Activated CD4-positive, alpha-beta T cell treated with anti-CD3 and anti-CD28 coated beads for 36 hours (primary cell): ENCODE measurements at places on chromosomes 5 and 9. TPM values are rescaled to one million over a fixed set of nuclear protein-coding genes. Genes with fewer than 3 reads are reported as not detected.

The MYORG gene
- 2.2 TPM for total RNA-seq

The IRGM gene
- 2.3 TPM for total RNA-seq

The CDK7 gene
- total RNA-seq, result 47.8 TPM

The CDC25C gene
- 19.0 TPM for total RNA-seq

The IRX2 gene
- total RNA-seq, result not detected

The MOB3B gene
- total RNA-seq, result 0.80 TPM

DNA sequence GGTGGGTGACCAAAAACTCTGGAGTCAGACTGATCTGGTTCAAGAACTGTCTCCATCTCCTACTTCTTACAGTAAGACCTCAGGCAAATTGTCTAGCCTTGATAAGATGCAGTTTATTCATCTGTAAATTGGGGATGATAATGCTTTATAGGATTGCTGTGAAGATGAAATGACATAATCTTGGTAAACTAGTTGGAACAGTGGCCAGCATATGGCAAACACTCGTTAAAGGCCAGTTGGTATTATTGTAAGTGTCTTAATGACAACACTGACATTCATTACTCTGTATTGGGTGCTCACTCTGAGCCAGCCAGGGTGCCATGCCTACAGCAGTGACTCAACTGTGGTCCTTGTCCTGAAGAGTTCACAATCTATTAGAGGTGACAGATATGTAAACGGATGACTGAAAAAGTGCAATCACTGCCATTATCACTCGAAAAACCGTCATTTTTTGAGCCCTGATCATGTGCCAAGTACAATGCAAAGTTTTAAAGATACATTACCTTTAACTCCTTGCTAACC lies 84.9 kb upstream of the HSPA9 start:
- no peaks in the 10 kb centered on the region for H3K36me3 ChIP-seq
- peaks cover 20% of the 10 kb centered on the region for H3K4me1 ChIP-seq
- H3K4me3 ChIP-seq, result no peak overlapping the region
- H3K27me3 ChIP-seq, result peaks cover 83% of the 10 kb centered on the region
- DNase-seq, result no peak

- H3K27ac ChIP-seq, result no peak overlapping the region
- no peaks in the 10 kb centered on the region for H3K36me3 ChIP-seq
- no peak overlapping the region for H3K4me3 ChIP-seq
- H3K4me1 ChIP-seq, result peaks cover 5% of the 10 kb centered on the region
- DNase-seq, result no peak
Measured at GRCh38 chr9:76529653-76530052, 70.7 kb downstream of the GCNT1 start.

GRCh38 chr5:168765086-168765550 lies 185.9 kb upstream of the PANK3 start:
- no peak overlapping the region for H3K4me3 ChIP-seq
- no peaks in the 10 kb centered on the region for H3K36me3 ChIP-seq

DNA sequence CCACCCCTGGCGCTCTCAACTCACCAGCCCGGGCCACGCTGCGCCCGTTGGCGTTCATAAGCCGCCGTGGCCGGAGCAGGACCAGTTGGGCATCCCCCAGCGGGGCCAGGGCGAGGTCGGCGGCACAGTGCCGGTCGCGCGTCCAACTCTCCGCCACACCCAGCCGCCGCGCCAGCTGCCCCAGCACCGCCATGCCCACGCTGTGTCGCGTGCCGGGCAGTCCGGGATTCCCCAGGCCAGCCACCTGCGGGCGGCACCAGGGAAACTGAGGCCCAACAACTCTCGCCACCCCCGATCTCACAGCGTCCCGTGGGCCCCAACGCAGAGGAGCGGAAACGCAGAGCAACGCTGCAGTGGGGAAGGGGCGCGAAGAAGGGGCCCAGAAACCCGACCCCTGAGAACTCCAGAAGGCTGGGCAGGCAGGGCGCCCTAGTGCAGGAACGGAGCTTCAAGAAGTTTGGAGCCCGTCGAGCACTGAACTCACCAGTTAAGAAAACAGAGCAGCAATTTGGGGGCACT lies 453 bp downstream of the PTRH1 start:
- peaks cover 22% of the 10 kb centered on the region for H3K4me1 ChIP-seq
- peak overlapping the region; percentile 92 for H3K4me3 ChIP-seq
- H3K27me3 ChIP-seq, result no peaks in the 10 kb centered on the region
- H3K27ac ChIP-seq, result peak overlapping the region; percentile 97
- peak; percentile 36 for DNase-seq

- peaks cover 13% of the 10 kb centered on the region for H3K27me3 ChIP-seq
- H3K4me1 ChIP-seq, result peaks cover 12% of the 10 kb centered on the region
- H3K4me3 ChIP-seq, result no peak overlapping the region
- DNase-seq, result no peak
Measured at GRCh38 chr5:52783226-52783959, 4.3 kb upstream of the ITGA1 start.

DNA sequence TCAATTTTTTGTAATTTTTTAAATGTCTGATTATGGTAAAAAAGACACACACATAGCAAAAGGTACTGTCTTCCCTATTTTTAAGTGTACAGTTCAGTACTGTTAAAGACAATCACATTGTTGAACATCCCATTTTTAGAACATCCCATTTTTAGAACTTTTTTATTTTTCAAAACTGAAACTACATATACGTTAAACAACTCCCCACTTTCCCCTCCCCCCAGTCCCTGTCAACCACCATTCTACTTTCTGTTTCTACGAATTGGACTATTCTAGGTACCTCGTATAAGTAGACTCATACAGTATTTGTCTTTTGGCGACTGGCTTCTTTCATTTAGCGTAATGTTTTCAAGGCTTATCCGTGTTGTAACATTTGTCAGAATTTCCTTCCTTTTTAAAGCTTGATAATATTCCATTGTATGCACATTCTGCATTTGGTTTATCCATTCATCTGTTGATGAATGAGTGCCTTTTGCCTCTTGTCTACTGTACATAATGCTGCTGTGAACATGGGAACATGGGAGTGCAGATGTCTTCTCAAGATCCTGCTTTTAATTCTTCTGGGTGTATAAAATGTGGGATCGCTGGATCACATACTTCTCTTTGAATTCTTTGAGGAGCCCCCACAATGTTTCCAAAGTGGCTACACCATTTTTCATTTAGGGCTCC lies 154.0 kb downstream of the PIK3R1 start:
- peak overlapping the region; percentile 24 for H3K4me3 ChIP-seq
- H3K27ac ChIP-seq, result peak overlapping the region; percentile 16
- no peaks in the 10 kb centered on the region for H3K36me3 ChIP-seq
- peak; percentile 72 for DNase-seq
